Fibroblast of the aortic adventitia (primary cell): ENCODE measurements at places on chromosomes 2 and 18. TPM values are rescaled to one million over a fixed set of nuclear protein-coding genes. Genes with fewer than 3 reads are reported as not detected.

Gene CHRND
- not detected in 2 replicates for total RNA-seq

Gene POTEJ
- not detected in 2 replicates for total RNA-seq

Gene SLC66A2
- total RNA-seq = 15.6 and 24.6 TPM in 2 replicates

Gene KANSL1L
- total RNA-seq = 28.2 and 43.4 TPM in 2 replicates

Gene MC5R
- not detected in 2 replicates for total RNA-seq

Gene FAP
- 150 and 228 TPM in 2 replicates for total RNA-seq

Gene NOSTRIN
- total RNA-seq = 0.81 TPM in 1 of 2 replicates, not detected in the other

Gene C2orf81
- 1.9 and 2.8 TPM in 2 replicates for total RNA-seq

Gene CYTIP
- 0.82 and 1.4 TPM in 2 replicates for total RNA-seq

Gene AQP12A
- total RNA-seq = not detected in 2 replicates
